ENCODE measurements at places on chromosomes 5 and 9.

DNA sequence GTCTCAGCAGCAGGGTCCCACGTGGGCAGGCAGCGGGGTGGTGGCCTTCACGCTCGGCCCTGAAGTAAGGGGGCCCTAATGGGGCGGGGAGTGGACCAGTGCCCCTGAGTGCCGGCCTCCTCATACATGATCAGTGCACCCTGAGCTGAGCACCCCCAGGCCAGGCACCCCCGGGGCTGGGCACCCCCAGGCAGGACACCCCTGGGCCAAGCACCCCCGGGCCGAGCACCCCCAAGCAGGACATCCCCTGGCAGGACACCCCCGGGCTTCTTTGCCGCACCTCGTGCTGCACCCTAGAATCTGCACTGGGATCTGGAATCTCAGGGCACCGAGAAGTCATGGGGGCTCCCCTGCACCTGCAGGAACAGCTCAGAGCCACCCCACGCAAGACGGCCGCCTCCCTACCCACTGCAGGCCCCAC, 51.4 kb downstream of the EXD3 start:
- DNase-seq: no peak

- no peak for DNase-seq
These were observed 75.0 kb upstream of the SAP30L start for GRCh38 chr5:154370813-154371212.

DNA sequence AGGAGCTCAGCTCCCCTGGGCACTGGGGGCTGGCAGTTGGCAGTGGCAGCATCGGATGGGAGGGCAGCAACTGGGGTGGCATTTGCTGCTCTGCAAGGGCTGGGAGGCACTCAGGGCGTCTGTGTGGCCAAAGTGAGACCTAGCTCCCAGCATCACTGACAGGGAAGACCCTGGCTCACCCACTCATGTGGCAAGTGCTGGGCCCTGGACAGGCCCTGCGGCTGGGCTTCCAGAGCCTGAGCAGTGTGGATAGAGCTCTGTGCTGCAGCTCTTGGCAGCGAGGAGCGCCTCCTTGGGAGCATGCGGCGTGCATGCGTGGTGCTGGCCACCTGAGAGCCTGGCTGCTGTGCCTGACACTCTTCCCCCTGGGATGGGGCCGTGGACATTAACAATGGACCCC, 10.2 kb downstream of the CEP72 start:
- no peak for DNase-seq

DNA sequence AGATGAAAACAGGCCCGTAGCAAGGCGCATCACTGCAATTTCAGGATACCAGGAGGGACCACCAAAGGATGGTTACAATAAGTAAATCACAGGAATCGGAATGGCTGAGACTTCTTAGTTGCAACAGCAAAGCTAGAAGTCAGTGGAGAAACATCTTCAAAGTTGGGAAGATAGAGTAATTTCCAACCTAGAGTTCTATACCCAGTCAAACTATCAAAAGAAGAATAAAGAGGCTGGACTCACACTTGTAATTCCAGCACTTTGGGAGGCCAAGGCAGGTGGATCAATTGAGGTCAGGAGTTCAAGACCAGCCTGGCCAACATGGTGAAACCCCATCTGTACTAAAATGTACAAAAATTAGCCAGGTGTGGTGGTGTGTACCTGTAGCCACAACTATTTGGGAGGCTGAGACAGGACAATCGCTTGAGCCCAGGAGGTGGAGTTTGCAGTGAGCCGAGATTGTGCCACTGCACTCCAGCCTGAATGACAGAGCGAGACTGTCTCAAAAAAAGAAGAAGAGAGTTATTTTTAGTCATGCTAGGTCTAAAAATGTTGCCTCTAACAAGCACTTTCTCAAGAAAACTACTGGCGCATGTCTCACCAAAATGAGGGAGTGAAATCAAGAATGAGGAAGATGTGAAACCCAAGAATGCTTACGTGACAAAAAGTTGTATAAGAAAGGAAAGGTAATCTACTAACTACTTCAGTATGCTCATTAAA, 267.7 kb downstream of the DENND1A start:
- no peak for DNase-seq

DNA sequence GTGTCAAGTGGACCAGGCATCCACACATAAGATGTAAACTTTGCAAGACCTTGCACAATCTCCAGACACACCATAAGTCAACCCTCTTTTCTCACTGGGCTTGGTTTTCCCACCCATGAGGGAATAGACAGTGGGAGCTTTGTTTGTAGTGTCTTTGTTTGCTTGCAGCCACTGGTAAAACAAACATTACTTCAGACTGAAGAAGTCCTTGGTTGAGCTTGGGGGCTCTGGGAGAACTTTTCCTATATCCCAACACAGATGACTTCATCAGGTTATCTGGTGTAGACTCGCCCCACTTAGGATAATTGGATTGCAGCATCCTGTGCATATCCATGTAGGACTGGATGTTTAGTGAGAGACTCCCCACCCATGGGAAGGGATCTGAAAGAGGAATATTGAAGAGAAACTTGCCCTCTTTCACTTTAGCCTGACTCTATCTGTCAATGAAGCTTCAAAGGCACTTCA, 11.5 kb upstream of the ADGRV1 start:
- DNase-seq: no peak

GRCh38 chr9:128771094-128771721, 519 bp downstream of the ZER1 start:
- DNase-seq: no peak

- DNase-seq: no peak
These were observed 900 bp downstream of the RGS7BP start for GRCh38 chr5:64506567-64507263.

DNA sequence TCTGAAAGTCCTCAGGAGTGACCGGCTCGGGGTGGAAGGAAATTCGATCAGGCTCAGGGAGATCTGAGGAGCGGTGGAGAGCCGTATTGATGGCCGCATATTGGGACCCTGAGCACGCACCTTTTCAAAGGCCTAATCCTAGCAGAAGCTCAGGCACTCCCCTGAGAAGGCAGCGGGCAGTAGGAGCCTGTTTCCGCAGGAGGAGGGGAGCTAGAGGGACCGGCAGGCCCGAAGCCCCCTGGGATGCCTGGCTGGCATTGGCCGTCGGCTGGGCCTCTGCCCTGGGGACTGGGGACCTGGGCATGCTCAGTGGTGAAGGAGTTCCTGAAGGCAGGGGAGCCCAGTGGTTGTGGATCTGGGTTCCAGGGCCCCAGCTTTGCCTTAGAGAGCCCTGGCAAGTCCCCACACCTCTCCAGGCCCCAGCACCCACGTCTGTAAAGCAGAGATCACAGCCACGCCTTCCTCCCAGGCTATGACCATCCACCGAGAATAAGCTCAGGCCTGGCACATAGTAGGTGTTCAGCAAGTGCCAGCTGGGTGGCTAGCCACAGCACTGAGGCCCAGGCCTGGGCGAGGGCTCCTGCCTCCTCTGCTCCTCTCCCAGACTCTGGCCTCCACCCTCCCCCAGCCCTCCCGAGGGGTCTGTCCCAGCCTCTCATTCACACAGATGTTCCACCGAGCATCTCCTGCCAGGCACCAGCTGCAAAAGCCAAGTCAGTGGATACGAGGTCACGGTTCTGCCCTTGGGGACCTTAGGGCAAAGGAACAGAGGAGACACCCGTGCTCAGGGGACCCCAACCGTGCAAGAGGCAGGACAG, 17.2 kb upstream of the QRFP start:
- no peak for DNase-seq

- DNase-seq: no peak
These were observed 335 bp downstream of the GALNT12 start for GRCh38 chr9:98807814-98808195.

DNA sequence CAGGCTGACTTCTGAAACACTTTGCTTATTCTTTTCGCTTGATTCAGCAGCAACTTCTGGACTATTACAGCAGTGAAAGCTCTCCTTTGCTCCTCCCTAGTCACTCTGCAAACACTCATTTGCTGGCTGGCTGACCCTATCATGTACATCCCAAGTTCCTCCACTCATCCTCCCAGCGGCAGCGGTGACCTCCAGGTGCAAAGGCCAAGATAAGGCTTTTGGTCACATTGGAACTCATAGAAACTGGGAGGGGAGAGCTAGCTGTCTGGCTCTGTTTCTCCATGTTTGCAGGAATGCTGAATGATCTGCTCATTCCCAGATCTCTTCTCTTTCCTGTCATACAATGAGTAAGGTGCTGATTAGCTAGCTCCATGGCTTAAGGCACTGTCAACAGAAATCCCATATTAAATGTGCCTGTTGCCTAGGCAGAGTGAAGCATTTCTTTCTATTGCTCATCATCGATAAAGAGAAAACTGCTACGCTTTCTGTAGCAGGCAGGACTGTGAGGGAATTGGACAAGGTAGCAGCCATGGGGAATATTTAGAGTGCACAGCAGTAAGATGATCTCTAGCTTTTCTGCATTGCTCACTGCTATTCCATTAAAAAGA, 250.5 kb upstream of the PDE4D start:
- DNase-seq: no peak

- no peak for DNase-seq
These were observed 19.6 kb downstream of the SLC24A2 start for GRCh38 chr9:19769213-19769612.

GRCh38 chr5:153782589-153783361, 255.9 kb downstream of the FAM114A2 start:
- DNase-seq: no peak

DNA sequence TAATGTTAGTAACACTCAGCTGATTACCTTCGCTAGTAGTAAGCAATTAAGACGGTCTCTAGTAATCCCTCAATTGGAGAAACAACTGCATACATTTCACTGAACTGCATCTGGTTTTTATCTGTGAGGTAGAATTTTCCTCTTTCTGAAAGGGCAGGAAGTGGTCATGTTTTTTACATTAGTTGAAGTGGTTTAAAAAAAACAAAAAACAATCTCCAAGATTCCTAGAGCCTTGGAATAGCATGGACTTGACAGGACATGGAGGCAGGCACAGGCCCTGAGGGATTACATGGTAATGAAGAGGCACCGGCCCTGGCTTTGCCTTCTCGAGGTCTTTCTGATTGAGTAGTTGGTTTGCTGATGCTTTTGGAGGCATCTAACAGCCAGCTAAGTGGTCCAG, 25.8 kb downstream of the THBS4 start:
- no peak for DNase-seq

- no peak for DNase-seq
These were observed 8.4 kb downstream of the RACK1 start for GRCh38 chr5:181235323-181235688.

DNA sequence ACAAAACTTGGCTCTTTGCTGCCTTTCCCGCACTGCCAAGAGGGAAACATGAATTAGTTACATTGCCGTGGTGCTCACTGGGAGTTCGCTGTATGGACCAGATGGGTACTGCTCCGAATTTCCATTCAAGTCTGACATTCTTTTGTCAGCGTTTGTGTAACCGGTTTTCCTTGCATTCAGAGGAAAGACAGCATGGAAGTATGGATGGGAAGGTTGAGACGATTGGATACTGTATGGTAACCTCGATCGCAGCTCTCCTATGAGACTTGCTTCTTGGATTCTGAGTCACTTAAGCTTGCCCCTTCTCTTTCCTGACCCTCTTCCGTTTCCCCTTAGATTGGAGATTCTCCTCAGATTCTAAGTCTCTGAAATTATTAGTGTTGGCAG, 625 bp upstream of the UBLCP1 start:
- no peak for DNase-seq

DNA sequence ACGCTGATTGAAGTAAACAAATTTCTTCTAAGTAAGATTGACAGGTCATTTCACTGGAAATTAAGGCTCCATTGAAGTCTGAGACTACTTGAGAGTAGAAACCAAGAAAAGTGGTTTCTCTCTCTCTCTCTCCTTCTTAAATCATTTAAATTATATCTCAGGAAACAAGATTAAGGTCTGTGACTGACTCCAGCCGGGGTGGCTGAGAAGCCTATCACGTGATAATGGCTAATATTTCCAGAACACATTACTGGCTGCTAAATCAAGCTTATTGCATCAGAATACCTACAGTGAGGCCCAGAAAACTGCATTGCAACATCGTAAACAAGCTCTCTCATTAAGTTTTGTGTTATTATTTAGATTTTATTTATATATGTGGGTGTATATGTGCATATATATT, 88.4 kb downstream of the PTCD2 start:
- DNase-seq: no peak

DNA sequence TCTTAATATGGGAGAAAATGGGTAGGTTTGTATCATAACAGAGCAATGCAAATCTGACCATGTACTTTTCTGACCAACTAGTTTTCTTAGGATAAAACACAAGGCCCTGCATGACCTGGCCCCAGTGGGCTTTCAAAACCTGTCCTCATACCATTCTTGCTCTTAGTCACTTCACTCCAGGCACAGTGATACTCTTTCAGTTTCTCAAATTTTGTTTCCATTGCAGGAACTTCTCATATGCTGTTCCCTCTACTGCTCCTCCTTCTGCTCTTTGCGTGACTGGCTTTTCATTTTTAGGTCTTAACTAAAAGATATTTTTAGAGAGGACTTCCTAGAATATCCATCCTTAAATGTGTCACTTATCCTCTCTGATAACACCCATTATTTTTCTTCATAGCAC, 112.4 kb downstream of the INIP start:
- no peak for DNase-seq

GRCh38 chr5:96973532-96974401, 37.9 kb downstream of the LNPEP start:
- DNase-seq: no peak

DNA sequence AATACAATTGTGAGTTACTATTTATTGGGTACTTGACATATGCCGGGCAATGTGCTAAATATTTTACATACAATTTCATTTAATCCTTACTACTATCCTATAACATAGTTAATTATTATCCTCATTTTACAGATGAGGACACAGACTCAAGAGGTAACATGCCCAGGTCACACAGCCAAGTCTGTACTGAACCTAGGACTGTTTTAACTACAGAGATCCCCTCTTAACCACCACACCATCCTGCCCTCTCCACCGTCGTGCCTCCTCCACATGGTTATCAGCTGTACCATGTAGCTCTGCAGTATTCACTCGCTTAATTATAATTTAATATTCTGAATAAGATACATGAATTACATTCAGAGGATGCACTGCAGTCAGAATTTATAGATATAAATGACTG, 5.3 kb downstream of the RAB14 start:
- no peak for DNase-seq

DNA sequence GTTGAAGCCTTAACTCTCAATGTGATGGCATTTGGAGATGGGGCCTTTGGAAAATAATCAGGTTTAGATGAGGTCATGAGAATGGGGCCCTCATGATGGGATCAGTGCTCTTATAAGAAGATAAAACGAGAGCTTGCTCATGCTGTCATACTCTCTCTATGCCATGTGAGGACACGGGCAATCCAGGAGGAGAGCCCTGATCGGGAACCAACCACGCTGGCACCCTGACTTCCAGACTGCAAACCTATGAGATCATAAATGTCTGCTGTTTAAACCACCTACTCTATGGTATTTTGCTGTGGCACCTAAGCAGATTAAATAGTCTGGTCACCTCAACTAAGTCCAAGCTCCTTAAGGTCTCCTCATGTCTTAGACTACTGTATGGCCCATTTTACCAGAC, 10.0 kb downstream of the HMGCS1 start:
- DNase-seq: no peak

- DNase-seq: no peak
These were observed 136.5 kb downstream of the CCDC192 start for GRCh38 chr5:127839496-127840197.

DNA sequence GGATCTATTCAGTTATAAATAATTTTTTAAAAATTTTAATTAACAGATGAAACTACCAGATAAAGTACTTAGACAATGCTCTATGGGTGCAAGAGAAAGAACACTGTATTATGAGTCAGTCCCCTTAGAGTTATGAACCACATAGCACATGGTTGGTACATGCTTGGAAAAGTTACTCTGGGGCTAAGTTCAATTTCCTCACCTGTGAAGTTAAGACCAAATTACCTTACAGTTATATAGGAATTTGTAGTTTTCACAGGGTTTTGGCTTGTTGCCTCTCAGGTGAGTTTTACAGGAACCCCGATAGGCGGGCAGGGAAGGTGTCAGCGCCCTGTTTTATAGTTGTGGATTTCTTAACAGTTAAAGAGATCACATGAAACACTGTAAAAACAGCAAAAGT, 1.2 kb downstream of the PANK3 start:
- DNase-seq: no peak
